Activated naive CD8-positive, alpha-beta T cell treated with anti-CD3 and anti-CD28 coated beads for 36 hours (primary cell): ENCODE measurements at places on chromosomes 11 and 22. TPM values are rescaled to one million over a fixed set of nuclear protein-coding genes. Genes with fewer than 3 reads are reported as not detected.

The PRR33 gene
- 0.31 TPM for total RNA-seq

DNA sequence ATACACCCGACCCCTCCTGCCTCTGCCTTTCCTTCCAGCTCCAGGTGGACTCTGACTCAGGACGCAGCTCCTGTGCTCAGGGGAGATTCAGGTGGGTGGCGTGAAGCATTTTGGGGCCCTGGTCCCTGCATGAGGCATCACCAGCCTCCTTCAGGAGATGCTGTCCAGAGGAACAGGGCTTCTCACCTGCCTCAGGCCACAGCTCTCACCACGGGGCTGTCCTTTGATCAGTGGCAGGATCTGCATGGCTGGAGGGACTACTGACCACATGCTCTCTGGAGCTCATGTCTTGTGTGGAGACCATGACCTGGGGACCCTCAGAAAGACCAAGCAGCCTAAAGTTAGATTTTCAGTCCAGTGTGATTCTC is 58.8 kb downstream of the GGTLC2 start:
- no peak for DNase-seq

DNA sequence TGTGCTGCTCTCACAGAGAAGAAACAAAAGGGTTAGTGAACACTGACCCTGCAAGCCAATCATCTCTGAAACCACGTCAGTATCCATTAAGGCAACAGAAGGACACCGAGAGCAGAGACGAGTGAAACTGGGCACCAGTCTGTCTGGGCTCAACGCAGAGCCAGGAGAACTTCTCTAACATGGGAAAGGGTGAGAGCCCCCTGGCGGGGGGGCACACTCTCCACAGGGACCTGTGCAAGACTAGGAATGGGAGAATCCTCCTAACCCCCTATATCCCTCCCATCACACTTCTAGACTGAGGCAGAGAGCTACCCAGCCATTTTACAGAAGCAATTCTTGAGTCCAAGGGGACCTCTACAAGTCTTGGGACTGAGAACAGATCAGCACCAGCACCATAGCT is 285.8 kb downstream of the SOX6 start:
- no peak for DNase-seq

DNA sequence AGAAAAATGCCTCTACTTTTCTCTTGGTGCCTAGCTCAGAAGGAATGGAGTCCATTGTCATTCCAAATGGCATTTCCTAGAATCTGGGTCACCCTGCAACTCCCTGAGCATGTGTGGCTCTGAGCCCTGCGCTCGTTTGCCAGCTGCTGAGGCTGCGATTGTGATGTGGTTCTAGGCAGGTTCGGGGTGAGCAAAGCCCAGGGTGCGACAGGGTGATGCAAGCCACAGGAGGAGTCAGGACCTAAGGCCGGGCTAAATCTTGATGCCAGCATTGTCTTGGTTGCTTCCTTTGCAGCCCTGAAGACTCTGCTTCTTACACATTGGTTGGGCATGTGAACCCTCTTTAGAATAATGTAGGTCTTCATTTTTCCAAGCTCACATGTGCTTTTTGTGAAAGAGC is 131.0 kb downstream of the MORC2 start:
- no peak for DNase-seq

The OR51M1 gene
- not detected for total RNA-seq

DNA sequence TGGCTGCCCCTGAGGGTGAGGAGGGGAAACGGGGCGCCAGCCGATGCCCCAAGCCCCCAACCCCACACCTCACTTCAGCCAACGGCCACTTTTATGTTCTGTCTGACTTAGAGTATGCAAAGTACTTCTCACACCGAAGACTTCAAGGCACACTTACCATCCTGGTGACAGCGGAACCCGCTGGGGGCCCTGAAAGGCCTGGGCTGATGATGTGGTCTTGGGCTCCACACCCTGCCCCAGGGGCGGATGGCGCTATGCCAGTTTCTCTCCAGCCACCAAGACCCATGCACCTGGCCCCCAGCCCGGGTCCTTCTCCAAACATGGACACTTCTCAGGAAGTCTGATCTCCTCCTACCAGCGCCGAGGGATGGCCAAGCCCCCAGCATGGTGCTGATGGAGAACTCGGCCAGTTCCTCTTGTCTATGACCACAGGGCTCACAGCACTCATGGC is 175.4 kb downstream of the CTTN start:
- no peak for DNase-seq

GRCh38 chr11:77602381-77603088 is 12.8 kb downstream of the AQP11 start:
- DNase-seq: no peak

GRCh38 chr11:30560206-30561106 is 25.7 kb downstream of the MPPED2 start:
- no peak for DNase-seq

The OSBP2 gene
- 0.84 TPM for total RNA-seq

DNA sequence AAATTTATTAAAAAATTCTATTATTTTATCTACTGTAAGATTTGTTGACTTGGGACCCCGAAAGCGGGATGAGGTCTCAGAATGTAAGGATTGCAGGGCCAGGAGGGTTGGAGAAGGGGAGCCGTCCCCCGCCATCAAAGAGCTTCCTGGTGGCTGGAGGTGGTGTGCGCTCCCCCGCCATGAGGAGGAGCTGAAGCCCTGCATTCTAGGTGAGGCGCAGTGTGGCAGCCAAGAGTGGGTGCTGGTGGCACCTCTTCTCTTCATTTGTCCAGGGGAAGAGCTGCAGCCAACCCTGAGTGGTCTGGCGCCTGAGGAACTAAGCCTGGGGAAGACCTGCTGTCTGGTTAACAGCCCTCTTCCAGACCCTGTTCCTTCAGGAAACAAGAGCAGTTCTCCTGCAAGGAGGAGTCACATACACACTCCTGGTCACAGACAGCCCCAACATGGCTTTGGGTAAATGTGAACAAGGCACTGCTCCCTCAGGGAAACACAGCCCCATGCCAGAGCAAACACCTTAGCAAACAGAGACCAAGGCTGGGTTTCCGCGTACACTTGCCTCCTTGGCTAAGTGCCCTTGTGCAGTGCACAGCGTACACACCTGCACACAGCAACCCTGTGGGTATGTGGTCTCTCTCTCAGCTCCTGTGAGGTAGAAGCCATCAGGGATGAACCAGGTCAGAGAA is 17.3 kb downstream of the RTN4RL2 start:
- no peak for DNase-seq

- DNase-seq: peak; percentile 39
Measured at GRCh38 chr11:65215441-65216076, 33.8 kb downstream of the CAPN1 start.

The MED17 gene
- total RNA-seq: 30.8 TPM

DNA sequence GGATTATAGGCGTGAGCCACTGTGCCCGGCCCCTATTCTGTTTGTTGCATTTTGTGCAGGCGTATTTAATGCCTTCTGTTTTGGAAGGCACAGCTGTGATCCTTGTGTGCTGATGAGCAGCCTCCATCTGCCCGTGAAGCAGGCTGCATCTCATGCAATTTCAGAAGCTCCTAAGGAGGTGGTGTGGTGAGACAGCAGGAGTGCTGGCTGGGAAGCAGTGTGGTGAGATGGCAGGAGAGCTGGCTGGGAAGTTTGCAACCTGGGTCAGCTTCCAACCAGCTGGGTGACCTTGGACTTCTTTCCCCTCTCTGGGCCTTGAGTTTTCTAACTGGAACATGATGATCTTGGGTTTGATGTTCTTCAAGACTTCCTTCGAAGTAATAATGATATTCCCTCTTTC is 525.1 kb downstream of the TBC1D22A start:
- DNase-seq: no peak

DNA sequence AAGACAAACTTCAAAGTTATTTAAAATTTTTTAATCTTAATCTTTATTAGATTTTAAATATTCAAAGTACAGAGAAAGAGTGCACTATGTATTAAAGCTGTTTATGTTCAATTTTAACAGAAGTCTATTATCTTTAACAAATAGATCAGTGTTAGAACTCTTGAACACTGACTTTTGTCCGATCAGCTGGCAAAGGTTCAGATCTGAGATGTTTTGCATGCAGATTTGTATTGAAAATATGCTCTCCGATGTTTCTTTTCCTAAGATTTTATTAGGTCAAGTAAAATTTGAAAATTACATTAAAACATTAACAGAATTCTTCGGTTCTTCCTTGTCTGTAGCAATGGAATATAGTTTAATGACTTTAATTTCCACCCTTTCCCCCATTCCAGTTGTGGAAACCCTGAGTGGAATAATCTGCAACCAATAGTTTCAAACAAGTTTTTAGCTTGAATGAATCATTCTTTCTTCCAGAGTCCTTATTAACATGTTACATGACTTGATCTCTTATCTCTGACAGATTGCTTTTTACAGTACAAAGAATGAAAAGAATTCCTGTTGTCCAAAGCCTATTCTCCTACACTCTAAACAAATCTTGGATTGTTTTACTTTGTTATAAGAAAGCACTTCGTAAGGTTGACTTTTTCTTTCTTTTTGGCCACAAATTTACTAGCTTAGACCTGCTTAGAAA is 11.4 kb upstream of the TCP11L1 start:
- no peak for DNase-seq

DNA sequence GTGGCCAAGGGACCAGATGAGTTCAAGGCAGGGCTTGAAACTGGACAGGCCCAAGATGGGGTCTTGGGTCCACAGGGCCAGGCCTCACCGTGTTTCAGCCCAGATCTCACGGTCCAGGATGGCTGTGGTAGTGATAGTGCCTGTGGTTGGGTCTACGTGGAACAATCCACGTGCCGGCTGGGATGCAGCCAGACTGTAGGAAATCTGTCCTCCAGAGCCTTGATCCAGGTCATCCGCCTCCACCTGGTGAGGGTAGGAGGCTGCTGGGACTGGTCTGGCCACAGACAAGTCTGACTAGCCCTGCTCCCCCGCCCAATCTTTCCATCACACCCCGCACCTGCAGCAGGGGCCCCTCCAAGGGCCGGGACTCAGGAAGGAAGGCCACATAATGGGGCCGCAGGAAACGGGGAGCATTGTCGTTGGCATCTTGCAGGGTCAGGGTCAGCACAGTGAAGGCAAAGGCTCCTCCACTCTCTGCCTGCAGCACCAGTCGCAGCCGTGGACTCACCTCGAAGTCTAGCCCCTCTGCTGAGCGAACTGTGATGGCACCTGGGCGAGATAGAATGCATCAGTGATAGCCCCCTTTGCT is 6.7 kb upstream of the TPP1 start:
- no peak for DNase-seq

- no peak for DNase-seq
Measured at GRCh38 chr11:131816051-131816450, 445.6 kb downstream of the NTM start.

GRCh38 chr11:11069841-11070835 is 212.3 kb upstream of the ZBED5 start:
- DNase-seq: no peak

DNA sequence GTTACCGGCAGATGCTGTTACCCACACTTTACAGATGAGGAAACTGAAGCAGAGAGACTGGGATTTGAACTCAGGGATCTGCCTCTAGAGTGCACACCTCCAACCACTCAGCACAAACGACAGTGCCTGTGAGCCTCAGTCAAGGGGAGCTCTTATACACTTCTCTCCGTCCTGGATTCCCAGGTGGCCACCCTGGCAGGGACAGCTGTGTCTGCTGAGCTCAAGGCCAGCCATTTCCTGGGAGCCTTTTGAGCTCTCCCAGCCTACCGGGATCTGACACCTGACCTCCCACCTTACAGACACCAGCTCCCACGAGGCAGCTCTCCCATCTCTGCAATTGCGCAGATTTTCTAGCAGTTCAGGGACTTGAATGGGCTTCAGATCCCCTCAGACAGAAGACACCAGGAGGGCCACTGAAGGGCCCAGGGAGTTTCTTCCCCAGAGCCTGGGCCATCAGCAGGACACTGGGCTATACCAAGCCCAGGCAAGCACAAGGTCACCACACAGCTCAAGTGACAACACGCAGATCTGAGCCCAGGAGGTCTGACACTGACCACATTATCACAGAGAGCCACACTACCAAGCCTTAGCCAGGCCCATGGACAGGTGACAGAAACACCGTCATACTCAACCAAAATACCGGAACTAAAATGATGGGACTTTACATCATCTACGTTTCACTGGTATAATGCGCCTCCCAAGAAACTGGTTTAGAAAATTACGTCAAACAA is 17.1 kb downstream of the PDGFB start:
- no peak for DNase-seq

DNA sequence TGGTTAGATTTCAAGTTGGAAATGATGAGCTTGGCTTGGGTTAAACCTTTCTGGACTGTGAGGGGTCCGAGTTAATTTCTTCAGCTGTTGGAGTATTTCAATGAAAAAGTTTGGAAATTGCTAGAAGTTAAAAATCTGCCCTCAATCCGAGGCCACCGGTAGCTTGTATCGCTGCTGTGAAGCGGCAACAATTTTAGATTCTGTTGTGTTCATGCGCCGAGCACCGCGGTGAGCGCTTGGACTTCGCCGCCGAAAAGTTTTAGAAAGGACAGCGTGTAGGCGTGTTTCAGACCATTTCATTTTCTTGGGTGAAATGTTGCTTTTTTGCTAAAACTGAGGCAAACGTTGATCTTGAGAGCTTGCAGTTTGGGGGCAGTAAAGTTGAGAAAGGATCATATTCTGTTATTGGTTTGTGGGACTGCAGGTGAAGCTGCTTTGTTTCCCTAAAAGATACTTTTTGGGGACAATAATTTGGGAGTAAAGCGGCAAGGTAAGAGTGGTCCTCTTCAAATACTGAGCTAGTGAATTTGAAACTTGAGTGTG is 928 bp downstream of the FBXO7 start:
- no peak for DNase-seq

The ACRV1 gene
- not detected for total RNA-seq

The OR51B4 gene
- total RNA-seq: not detected

- DNase-seq: no peak
Measured at GRCh38 chr11:110947096-110947495, 234.9 kb upstream of the ARHGAP20 start.

GRCh38 chr11:33064033-33064825 is 24.9 kb downstream of the TCP11L1 start:
- DNase-seq: no peak

GRCh38 chr11:64449381-64450167 is 90.6 kb downstream of the RPS6KA4 start:
- DNase-seq: peak; percentile 74

- DNase-seq: no peak
Measured at GRCh38 chr11:123386796-123387510, 43.1 kb upstream of the GRAMD1B start.

- no peak for DNase-seq
Measured at GRCh38 chr11:46697303-46697702, 3.1 kb downstream of the ARHGAP1 start.

DNA sequence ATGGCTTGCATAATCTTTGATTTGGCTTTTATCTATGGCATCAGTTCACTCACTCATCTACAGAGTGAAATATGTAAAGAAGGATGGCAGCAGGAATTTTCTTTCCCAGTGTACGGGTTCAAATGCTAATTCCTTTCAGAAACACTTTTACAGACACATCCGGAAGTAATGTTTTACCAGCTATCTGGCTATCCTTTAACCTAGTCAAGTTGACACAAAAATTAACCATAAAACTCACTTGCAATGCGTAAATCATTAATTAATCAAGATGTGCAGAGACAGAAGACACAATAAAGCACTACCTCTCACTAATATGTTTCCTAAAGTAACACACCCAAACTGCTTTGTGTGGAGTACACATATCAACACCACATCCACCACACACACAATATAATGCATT is 378.9 kb upstream of the ANO3 start:
- no peak for DNase-seq
